ENCODE measurements at places on chromosomes 13 and 19. TPM values are rescaled to one million over a fixed set of nuclear protein-coding genes. Genes with fewer than 3 reads are reported as not detected.

IGFL3 gene
- total RNA-seq = not detected

ZNF829 gene
- 6.1 TPM for total RNA-seq

CRYL1 gene
- total RNA-seq = 8.0 TPM

GADD45B gene
- 441 TPM for total RNA-seq

BIVM gene
- 5.6 TPM for total RNA-seq

GJB2 gene
- not detected for total RNA-seq

ZNF681 gene
- total RNA-seq = 1.8 TPM

ADGRL1 gene
- total RNA-seq = 19.9 TPM

TEX29 gene
- 0.42 TPM for total RNA-seq

LHB gene
- not detected for total RNA-seq

MLNR gene
- not detected for total RNA-seq

CEACAM3 gene
- total RNA-seq = not detected

ADM5 gene
- 2.5 TPM for total RNA-seq

KLK11 gene
- total RNA-seq = not detected

CACNG6 gene
- not detected for total RNA-seq

KASH5 gene
- total RNA-seq = not detected

GRIK5 gene
- total RNA-seq = 0.50 TPM

STOML3 gene
- total RNA-seq = not detected

KIR2DL4 gene
- total RNA-seq = not detected

CEACAM6 gene
- not detected for total RNA-seq

AP2A1 gene
- 30.2 TPM for total RNA-seq

PLK5 gene
- not detected for total RNA-seq
